ENCODE measurements at places on chromosomes 2 and 18. TPM values are rescaled to one million over a fixed set of nuclear protein-coding genes. Genes with fewer than 3 reads are reported as not detected.

The CHST10 gene
- polyA plus RNA-seq = 6.9 TPM

The GTF2A1L gene
- not detected for polyA plus RNA-seq

The OXER1 gene
- not detected for polyA plus RNA-seq

The SULT1C4 gene
- not detected for polyA plus RNA-seq

The SRD5A2 gene
- polyA plus RNA-seq = not detected

The ZNF804A gene
- polyA plus RNA-seq = not detected

The EIPR1 gene
- 47.6 TPM for polyA plus RNA-seq

The AMER3 gene
- polyA plus RNA-seq = not detected

The RNMT gene
- 13.2 TPM for polyA plus RNA-seq

The LYG2 gene
- 0.48 TPM for polyA plus RNA-seq

The REG1B gene
- polyA plus RNA-seq = not detected

The UCN gene
- 0.23 TPM for polyA plus RNA-seq

The CRYBA2 gene
- 0.12 TPM for polyA plus RNA-seq

The MEP1B gene
- polyA plus RNA-seq = not detected

The PCARE gene
- polyA plus RNA-seq = 0.05 TPM

The CYB5A gene
- 50.1 TPM for polyA plus RNA-seq

All from mammary epithelial cell (primary cell).